ELR (cell line): ENCODE measurements at places on chromosomes 3 and 15.

DNA sequence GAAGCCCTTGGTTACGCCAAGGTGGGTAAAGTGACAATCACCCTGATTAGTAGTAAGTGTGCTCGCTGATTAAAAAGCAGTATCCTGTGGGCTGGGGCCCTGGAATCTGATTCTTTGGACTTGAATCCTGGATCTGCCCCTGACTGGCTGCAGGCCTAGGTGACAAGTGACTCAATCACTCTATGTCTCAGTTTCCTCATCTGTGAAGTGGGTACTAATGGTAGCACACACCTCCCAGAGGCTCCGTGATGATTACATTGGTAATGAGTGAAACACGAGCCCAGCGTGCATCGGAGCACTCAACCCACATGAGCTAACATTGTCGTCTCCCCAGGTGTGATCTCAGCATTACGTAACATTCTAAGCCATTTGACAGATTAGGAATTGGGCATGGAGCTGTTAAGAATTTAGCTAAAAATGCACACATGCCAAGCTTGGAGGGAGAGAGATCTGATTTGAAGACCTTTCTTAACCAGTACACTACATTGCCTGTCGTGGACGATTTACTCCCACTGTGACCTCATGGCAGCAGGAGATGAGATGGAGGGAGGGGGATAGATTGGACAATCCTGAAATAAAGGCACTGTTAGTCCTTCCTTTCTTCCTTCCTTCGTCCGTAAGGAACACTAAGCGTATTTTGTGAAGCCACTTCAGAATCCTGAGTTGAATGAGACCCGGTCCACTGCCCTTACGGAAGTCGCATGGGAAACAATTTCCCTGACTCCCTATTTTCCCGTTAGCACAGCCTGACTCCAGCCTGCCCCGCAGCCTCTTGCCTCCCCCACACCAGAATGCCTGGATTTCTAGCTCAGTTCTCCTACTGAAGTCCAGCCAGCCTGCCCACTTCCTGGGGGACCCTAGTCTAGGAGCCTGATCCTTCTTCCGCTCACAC, 32.1 kb downstream of the MGLL start:
- DNase-seq: no peak

DNA sequence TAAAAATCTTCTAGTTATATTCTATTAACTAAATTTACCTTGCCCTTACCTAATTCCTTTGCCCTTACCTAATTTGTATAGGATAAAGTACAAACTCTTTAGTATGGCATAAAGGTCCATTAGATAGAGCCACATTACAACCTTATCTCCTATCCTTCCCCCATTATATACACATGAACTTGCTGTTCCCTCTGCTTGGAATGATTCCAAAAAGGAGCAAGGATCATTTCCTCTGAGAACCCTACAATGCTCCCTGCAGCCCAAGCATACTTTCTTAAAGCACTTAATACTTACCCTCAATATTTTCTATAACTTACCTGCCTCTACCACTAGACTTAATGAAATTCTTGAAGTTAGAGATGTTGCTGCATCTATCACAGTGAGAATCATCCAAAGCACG, 118.9 kb upstream of the CCDC54 start:
- no peak for DNase-seq

DNA sequence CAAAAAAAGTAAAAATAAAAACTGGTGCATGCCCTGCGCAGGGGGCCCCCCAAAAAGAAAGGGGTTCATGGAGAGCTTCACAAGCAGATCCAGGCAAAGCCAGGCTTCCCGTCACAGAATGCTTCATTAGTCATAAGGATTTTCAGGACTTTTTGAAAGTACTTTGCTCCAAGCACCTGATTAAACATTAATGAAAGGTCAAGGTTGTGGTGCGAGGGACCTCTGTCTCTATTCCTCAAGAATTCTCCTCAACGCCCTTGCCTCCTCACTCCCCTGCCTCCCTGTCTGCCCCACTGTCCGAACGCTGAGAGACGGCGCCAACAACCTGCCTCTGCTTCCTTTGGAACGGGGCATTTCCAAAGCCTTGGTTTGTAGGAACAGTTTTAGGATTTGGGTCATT, 240.1 kb upstream of the IGF1R start:
- no peak for DNase-seq

DNA sequence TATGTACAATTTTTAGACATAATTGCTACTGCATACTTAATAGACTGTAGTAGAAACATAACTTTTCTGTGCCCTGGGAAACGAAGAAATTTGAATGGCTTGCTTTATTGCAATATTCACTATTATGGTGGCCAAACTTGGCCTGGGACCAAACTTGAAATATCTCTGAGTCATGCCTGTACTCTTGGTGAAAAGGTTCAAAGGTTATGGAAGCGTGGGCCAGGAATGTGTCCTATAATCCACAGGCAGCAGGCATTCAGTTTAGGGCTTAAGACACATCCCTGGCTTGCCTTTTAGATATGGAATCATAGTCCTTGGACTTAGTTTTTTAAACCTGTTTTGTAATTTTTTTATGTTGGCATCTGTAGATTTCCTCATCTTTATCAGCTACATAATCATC, 124.3 kb downstream of the LRIG1 start:
- peak; percentile 74 for DNase-seq

GRCh38 chr15:25690673-25691543, 172.2 kb downstream of the ATP10A start:
- no peak for DNase-seq

- peak; percentile 62 for DNase-seq
These were observed 51.7 kb downstream of the PLS1 start for GRCh38 chr3:142647856-142648255.
